CD8-positive, alpha-beta memory T cell (primary cell): ENCODE measurements at places on chromosomes 6 and 20.

- DNase-seq, result no peak
- H3K4me3 ChIP-seq, result no peak overlapping the region
- H3K27me3 ChIP-seq, result no peaks in the 10 kb centered on the region
Observed at GRCh38 chr6:21332077-21332476, 261.5 kb upstream of the SOX4 start.

DNA sequence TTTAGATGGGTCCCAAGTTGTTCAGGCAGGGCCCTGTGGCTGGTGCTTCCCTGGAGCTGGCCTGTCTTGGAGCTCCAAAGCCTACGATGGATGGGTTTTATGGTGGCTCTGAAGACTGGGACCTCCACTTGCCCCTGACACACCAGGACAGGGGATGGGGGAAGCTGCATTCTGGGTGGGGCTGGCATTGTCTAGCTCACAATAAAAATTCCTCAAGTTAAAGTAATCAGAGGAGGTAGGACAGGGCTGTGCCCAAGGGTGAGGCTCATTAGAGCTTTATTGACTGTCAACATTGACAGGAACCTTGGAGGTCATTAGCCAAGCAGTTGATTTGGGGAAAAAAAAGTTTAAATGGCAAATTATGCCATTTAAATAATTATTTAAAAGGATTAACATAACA is 35.7 kb downstream of the TFAP2C start:
- no peak for DNase-seq
- H3K36me3 ChIP-seq, result no peaks in the 10 kb centered on the region
- H3K27me3 ChIP-seq, result no peaks in the 10 kb centered on the region
- no peak overlapping the region for H3K27ac ChIP-seq

GRCh38 chr20:23622839-23623343 is 14.9 kb downstream of the CST3 start:
- no peaks in the 10 kb centered on the region for H3K4me1 ChIP-seq
- no peak for DNase-seq
- peaks cover 3% of the 10 kb centered on the region for H3K27me3 ChIP-seq
- no peaks in the 10 kb centered on the region for H3K36me3 ChIP-seq
- H3K4me3 ChIP-seq, result no peak overlapping the region
- H3K27ac ChIP-seq, result no peak overlapping the region

- H3K36me3 ChIP-seq, result no peaks in the 10 kb centered on the region
- DNase-seq, result no peak
- no peak overlapping the region for H3K4me3 ChIP-seq
- H3K27ac ChIP-seq, result no peak overlapping the region
Observed at GRCh38 chr6:1470040-1470439, 80.7 kb downstream of the FOXF2 start.

GRCh38 chr6:136411025-136411325 is 121.3 kb upstream of the BCLAF1 start:
- H3K36me3 ChIP-seq, result no peaks in the 10 kb centered on the region
- H3K27ac ChIP-seq, result no peak overlapping the region
- H3K4me3 ChIP-seq, result no peak overlapping the region
- H3K4me1 ChIP-seq, result no peaks in the 10 kb centered on the region
- DNase-seq, result no peak
- no peaks in the 10 kb centered on the region for H3K27me3 ChIP-seq
